ENCODE measurements at places on chromosomes 6 and 20.

DNA sequence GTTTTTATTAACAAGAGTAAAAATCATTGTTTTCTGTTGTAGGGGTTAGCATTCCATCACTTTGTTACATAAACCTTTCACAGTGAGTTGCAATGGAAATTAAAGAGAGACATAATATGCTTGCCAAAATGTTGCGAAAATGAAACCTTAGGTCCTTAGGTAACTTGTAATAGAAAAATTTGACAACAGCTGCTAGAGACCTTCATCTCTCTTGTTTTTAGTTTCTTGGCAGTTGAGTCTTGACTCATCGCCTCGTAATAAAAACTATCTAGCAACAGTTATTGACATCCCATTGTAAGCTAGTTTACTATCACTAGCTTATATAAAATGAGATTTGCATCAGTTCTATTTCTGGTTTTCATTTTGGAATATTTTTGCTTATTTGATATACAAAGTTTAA, 179.0 kb upstream of the MMS22L start:
- no peak for DNase-seq

- no peak for DNase-seq
These were observed 377.1 kb downstream of the BTBD9 start for GRCh38 chr6:38262609-38263008.

DNA sequence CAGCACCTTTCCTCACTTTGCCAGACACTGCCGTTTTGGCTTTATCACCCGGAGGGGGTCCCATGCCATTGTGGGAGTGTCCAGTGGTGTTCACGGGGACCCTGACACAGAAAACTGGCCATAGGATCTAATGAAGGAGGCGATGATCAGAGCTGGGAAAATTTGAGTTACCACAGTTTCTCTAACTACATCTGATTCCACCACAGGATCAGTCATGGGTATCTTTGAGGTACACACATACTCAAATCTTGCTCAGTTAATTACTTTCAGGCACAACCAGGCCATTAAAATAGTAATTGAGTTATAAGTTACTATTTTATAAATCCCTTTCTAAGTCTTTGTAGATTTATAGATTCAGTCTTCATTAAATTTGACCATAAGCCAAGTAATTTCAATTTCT, 215.1 kb downstream of the PRL start:
- no peak for DNase-seq

DNA sequence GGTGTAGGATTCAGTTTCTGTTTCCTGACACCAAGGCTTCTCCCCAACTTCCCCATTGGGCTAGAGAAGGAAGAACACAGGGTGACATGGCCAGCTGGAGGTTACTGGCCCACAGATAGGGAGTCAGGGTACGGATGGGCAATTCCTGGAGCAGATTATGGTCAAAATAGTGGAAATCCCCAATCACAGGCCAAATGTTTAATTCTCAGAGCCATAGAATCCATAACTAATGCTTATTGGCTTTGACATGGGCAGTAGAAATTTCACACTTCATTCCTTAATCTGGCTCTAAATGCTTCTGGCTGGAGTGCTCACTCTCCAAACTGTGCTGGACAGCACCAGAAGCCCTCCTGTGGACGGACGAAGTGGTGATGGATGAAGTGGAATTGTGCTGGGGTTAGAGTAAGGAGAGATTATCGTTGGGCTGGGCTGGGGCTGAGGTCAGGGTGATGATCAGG, 887 bp downstream of the SIGLEC1 start:
- DNase-seq = no peak

GRCh38 chr20:3995749-3996320, 19.5 kb downstream of the RNF24 start:
- no peak for DNase-seq

DNA sequence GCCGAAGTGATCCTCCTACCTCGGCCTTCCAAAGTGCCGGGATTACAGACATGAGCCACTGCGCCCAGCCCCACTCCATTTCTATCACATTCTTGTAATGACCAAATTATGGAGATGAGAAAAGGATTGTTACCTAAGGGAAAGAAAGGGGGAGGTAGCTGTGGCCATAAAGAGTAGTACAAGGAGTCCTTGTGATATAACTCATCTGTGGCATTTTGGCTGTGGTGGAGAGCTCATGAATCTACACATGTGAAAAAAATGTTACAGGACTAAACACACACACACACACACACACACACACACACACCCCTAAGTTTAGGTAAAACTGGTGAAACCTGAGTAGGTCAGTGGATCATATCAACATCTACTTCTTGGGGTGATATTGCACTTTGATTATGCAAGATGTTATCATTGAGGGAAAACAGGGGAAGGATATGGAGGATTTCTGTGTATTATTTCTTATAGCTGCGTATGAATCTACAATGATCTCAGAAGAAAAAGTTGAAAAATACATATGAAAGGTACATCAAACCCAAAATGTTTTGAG, 251.5 kb downstream of the TSHZ2 start:
- DNase-seq = no peak

- DNase-seq = no peak
These were observed 17.6 kb upstream of the SNAI1 start for GRCh38 chr20:49964964-49965780.

DNA sequence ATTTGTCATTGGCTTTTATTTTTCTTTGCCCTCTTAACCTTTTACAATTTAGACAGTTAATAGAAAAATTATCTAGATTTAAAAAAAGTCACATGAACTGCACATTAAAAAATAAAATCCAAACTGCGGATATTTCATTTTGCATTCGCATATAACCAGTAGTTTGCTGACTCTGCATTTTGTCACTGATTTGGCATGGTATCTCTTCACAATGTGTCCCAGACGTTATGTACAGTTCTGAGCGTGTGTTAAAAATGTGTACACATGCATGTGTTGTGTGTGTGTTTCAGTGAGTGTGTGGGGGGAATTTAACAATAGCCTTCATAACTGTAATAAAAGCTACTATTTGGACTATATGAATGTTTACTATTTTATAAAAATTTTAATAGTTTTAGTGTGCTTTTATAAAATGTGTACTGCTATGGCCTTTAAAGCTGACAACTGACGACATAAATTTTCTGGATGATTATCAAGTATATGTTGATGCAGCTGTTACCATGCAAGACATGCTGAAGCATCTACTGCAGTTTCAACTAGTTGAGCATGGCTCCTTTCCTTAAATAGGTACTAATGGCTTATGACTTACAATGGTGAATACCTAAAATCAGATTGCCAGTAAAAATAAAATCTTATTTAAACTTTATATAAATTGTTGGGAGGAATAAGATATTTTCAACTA, 67.7 kb downstream of the HMGCLL1 start:
- no peak for DNase-seq

DNA sequence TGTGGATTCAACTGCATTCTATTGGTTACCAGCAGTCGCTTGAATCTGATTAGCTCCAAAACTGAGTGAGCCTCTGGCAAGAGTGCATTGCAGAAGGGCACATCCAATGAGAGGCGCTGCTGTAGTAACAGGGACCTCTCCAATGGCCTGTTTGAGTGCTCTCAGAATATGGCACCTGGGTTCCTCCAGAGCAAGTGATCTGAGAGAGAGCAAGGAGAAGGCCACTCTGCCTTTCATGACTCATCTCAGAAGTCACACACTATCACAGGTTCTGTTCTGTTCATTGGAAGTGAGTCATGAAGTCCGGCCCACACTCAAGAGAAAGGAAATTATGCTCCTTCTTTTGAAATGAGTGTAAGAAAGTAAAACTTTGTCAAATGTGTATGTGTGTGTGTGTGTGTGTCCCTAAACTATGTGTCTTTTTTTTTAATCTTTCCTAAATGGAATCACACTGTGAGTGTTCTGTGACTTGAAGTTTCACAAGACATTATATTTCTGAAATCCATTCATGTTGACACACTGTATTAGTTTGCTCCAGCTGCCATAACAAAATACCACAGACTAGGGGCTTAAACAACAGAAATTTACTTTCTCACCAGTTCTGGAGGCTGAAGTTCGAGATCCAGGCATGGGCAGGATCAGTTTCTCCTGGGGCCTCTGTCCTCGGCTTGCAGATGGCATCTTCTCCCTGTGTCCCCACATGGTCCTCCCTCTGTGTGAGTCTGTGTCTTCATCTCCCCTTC, 138.3 kb upstream of the CDYL start:
- no peak for DNase-seq

GRCh38 chr20:32333181-32333987, 24.7 kb upstream of the ASXL1 start:
- no peak for DNase-seq

DNA sequence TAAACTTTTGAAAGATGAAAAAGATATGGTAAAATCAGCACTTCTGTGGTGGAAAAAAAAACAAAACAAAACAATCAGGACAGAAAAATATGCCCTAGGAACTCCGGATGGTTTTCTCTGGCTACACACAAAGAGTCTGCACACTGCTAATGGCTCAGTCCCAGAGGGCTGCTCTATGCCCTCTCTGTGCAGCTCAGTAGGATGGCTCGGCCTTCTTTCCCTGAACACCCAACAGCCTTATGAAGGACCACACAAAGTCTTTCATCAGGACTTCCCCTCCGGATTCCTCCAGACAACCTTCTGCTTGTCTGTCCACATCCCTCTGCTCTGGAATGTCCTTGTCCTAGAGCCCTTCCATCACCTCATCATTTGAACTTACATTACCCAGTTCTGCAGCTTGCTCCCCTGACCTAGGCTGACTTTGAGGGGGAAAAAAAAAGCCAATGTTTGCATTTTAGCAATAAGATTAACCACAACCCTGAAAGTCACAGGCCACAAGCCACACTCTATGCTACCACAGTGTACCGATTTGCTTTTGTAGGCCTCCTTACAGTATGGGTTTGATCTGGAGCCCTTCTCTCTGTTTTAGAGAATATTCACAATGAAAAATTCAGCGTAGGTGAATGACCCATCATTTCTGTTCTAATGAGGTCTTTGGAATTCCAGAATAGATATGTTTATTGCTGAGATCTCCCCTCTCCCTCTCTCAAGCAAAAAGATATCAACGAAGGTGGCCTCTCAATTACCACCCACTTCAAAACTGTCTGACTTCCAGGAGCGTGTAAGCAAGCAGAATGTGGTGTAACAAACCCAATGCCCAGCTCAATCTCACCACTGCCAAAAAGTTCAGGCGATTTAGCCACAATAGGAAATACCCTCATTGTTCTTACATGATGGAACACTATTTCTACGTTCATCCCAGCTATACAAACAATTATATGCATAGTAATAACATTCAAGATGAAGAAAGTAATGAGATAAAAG, 164.0 kb downstream of the GMDS start:
- no peak for DNase-seq

DNA sequence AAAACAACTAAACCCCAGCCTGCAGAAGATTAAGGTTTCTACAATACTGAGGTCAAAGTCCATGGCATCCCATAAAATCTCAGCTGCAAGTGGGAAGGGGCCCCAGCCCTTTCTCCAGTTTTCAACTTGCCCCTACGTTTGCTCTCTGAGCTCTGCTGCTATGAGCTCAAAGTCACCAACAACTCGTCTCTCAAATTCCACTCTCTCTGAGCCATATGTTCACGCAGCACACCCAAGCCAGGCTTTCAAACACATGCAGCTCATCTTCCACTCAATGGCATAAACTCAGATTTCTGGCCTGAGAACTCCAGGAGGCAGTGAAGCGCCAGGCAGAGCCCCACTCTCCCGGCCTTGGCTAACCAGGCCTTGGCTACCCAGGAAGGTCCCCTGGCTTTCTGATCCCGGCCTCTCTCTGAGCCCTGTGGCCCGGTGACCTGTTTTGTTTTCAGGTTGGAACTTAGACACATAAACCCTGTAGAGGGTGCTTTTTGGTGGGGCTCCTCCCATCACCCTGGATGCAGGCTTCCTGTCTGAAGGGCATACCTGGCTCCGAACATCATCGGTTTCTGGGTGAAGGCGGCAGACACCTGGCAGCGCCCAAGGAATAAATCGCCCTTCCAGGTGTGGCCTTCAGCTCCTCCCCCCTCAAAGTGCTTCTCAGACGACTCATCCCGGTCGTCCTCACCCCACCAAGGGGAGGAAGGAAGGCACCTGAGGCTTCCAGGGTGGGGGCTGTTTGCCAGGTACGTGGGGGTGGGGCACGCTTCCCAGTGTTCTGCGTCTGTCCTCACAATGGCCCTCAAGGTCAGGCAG, 12.4 kb downstream of the SLC22A23 start:
- no peak for DNase-seq

DNA sequence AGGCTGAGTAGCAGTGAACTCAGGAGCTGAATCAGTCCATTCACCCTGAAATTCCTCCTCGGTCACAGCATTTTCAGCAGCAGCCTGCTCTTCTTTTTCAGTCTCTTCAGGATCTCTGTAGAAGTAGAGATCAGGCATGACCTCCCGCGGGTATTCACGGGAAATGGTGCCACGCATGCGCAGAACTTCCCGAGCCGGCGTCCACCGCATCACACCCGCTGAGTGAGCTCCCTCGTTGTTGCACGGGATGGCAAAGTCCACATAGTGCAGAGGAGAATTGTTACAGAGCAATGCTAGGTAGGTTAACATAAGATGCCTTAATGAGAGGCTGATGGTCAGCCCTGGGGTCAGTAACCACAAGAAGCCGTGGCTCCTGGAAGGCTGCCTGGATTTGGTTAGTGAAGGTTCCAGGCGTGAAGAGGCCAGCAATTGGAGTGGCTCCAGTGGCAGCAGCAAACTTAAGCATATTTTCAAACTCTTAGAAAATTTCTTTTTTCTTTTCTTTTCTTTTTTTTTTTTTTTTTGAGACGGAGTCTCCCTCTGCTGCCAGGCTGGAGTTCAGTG, 113.5 kb upstream of the HDAC2 start:
- no peak for DNase-seq

GRCh38 chr6:6931071-6932025, 176.4 kb upstream of the RREB1 start:
- no peak for DNase-seq

All from activated naive CD4-positive, alpha-beta T cell (primary cell).